ENCODE measurements at places on chromosomes 11 and 22.

GRCh38 chr11:8149726-8150125 lies 19.1 kb downstream of the RIC3 start:
- no peak for DNase-seq

GRCh38 chr11:130707217-130707616 lies 209.1 kb downstream of the SNX19 start:
- no peak for DNase-seq

DNA sequence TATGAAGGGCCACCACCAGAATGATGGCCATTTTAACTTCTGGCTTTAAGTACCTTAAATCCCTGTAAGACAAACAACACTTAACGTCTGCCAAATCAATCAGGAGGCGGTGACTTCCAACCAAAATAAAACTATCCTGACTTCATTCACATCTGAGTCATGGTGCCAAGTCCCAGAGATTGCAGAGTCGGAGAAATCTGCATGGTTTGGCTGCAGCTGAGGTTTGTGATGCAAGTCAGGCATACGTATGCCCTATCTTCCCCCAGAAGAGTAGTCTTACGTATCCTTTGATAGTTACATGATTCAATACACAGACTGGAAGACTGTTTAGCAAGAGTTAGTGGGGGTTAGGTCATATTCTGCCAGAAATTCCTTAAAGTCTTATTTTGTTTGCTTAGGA lies 1.7 kb upstream of the GAB2 start:
- DNase-seq: no peak

DNA sequence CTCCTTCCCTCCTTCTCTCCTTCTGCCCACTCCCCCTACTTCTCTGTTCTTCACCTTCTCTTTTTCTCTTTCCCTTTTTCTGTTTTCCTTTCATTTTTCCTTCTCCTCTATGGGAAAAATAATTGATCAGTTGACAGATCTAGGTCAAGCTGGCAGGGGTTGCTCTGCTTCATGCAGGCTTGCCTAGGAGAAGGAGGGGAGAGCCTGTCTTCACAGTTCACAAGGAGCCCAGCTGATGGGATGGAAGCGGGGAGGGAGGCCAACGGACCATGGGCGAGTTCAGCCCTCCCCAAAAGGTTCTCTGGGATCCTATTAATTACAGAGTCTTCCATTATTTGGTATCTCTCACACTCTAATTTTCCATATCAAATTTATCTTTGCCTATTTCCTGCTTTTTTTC lies 5.5 kb downstream of the NTM start:
- no peak for DNase-seq

DNA sequence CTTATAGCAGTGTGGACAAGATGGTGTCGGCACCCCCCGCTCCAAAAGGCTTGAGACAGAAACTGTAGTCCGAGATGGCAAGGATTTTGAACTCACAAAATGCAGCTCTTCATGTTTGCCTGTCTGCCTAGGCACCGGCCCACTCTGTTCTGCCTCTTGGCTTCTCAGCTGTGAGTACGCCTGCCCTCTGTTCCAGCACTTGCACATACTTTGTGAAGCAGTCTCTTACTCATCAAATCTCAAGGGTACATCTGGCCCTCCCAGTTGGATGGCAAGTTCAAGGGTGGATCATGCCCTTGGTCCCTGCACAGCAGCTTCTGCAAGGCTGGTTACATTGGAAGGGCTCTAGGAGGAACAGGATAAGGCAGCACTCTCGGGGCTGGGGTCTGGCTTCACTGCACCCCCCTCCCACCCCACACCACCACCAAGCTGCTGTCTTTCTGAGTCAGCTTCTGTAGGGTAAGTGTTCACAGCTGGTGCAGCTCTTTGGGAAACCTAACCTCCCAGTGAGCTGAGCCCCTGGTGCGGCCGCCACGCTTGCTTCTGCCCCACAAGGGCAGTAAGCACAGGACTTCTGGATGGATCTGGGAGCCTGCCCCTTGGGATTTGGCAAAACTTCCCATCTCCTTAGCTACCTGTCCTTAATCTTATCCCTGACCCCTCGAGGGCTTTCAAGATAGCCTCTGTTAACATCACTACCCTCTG lies 37.2 kb downstream of the FAM83F start:
- no peak for DNase-seq

DNA sequence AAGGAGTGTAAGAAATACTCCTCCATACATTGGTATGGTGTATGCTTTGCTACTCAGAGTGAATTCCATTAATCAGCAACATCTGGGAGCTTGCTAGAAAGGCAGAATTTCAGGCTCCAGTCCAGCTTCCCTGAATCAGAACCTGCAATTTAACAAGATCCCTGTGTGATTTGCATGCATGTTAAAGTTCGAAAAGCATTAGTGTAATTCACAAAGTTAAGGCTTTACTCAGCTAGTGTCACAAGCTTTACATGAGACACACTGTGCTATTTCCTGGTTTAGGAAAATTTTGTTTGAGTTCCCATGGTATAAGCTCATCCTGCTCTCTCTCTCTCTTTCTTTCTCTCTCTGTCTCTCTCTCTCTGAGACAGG lies 37.0 kb upstream of the HEPHL1 start:
- DNase-seq: no peak

- no peak for DNase-seq
Measured at GRCh38 chr11:48538991-48539390, 50.4 kb downstream of the OR4A47 start.

- DNase-seq: no peak
Measured at GRCh38 chr22:20148414-20148813, 2.4 kb downstream of the CCDC188 start.

GRCh38 chr11:123833095-123833494 lies 26.9 kb upstream of the OR6M1 start:
- DNase-seq: no peak

Data from WERI-Rb-1 (cell line).